Fibroblast of mammary gland (primary cell): ENCODE measurements at places on chromosomes 12 and 14.

- DNase-seq = no peak
Measured at GRCh38 chr14:104585966-104586697, 6.6 kb downstream of the C14orf180 start.

DNA sequence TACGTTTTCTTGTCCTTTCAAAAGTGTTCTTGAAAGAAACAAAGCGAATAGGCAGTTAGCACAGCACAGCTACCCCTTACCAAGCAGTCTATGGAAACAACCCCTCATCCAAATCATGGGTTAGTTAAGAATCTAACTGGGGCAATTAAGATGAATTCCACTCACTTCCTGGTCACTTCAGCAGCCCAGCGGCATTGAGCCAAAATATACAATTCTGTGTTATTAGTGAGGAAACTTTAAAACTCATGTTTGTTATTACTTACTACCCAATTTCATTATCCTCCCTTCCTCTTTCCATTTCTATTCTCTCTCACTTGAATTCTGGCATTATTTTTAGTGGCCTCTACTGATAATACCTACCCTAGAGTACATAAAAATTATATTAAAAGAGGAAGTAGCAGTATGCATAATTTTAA is 121.4 kb downstream of the PPHLN1 start:
- no peak for DNase-seq

DNA sequence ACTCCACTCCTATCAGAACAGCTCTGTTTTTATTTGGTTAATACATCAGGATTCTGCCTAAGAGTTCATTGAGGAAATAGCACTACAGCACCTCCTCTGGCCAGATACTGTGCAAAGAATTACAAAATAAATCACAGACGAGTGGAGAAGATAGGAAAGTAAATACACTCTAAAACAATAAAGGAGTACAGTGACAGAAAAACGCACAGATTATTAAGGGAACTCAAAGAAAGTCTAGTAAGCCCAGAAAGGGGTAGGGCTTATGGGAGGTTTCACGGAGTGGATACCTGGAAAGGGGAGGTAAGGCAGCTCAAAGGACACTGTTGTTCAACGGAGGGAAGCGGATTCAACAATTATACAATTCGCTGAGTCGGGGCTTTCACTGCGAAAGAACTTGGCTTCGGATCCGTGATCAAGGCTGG is 5.5 kb downstream of the OR10AD1 start:
- DNase-seq = peak; percentile 46

DNA sequence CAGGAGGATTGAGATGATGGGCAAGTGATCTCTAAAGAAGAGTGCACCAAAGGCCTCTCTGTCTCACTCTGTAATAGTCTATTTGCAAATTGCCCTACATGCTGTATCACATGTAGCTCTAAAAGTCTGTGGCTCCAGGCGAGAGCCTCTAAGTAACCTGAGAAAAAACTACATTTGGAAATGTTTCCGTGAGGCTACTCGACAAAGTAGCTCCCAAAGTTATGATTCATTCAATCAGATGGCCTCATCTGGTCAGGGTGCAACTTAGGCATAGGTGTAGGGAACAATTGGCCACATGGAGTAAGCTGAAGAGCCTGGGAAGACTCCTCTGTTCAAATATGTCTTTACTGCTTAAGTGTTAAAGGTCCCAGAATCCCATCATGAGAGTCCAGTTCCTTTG is 155.4 kb upstream of the PLEKHG7 start:
- DNase-seq = no peak

GRCh38 chr14:105049753-105050550 is 15.3 kb downstream of the GPR132 start:
- DNase-seq = no peak

- peak; percentile 83 for DNase-seq
Measured at GRCh38 chr12:14884458-14884878, 1.2 kb downstream of the MGP start.

- DNase-seq = peak; percentile 34
Measured at GRCh38 chr12:108308395-108309085, 30.6 kb downstream of the CMKLR1 start.

DNA sequence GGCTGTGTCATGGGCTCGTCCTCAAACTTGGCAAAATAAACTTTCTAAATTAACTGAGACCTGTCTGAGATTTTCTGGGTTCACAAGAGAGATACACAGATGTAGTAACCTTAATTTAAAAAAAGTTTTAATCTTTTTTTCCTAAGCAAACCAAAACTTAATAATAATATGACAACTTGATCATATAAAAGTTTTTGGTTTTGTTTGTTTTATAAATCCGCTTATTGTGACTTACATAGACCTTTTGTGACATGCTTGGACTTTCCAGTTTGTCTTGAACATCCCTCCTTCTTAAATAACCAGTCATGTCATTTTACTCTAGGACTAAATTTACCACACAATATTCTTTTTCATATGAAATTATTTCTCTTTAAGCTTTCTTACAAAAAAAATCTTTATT is 8.5 kb downstream of the RDH12 start:
- peak; percentile 23 for DNase-seq

- peak; percentile 16 for DNase-seq
Measured at GRCh38 chr14:84750763-84751554, 779.0 kb upstream of the FLRT2 start.

DNA sequence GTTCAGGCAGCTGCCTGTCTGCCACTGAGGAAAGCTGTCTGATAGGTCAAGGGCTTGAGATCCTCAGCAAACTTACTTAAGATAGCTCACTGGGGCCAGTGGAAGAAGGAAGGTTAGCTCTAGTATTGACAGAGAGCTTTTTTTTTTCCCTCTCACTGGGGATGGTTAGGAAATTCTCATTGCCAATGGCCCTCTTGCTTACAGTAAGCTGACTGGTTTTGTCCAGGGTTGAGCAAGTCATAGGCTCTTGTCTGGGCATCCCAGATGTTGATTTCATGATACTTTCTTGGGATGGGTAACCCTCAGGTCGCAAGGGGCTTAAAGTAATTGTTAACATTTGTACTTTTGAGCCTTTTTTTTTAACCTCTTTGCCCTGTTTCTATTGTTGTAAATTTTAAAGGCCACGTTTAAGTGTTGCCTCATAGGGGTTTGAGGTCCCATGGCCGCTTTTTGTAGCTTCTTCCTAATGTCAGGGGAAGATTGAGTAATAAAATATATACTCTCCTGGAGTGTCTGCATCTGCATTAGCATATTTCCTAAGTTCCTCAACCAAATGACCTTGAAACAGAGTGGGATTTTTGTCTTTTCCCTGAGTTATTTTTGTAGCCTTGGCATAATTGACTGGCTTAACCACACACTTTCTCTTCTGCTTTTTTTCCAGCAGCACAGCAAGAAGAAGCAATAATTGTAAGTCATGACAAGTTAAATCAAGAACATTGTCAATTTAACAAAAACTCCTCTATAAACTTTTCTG is 716.0 kb downstream of the LRFN5 start:
- DNase-seq = no peak

GRCh38 chr12:45732936-45733335 is 3.4 kb downstream of the ARID2 start:
- DNase-seq = no peak

DNA sequence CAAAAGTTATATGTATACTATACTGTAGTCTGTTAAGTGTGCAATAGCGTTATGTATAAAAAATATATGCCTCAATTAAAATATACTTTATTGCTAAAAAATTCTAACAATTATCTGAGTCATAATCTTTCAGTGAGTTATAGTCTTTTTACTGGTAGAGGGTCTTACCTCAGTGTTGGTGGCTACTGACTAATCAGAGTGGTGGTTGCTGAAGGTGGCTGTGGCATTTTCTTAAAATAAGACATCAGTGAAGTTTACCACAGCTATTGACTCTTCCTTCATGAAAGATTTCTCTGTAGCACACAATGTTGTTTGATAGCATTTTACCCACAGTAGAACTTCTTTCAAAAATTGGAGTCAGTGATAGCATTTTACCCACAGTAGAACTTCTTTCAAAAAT is 23.4 kb downstream of the POLR3B start:
- no peak for DNase-seq

GRCh38 chr14:88668448-88669116 is 105.7 kb downstream of the ZC3H14 start:
- no peak for DNase-seq

DNA sequence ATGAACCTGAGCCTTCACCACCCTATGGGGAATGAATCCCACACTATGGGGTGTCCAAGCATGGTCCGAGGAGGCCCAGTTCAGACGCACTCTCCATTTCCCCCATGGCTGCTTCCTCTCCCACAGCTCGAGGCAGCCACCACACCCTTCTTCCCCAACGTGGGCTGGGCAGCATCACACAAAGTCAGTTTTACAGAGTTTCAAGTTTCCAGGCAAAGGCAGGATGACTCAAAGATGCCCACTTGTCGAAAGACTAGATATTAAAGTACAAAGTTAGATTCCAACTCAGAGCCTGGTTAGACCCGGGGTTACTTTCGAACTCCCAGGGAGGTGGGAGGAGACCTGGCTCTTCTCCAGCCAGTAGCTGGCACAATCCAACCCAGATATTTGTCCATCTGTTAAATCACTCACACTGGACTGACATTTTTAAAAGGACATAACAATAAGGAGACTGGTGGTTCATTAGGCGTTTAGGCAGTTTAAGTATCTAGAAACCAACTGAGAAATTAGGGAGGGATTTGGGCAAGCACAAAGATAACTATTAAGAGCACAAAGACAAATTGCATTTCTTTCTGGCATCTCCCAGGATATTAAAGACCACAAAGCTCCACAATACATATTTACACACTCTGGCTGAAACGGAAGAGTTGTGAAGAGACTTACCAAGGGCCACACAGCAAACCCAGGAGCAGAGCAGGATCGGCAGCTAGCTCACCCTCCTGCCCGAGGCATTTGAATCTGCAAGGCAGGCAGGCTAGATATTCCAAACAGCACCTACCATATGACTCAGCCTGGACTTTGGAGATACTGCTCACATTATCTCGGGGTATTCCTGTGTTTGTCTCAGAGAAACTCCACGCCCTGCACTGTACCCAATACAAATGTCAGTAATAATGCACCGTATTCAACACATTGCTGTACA is 34.8 kb downstream of the TMCC3 start:
- DNase-seq = peak; percentile 69

DNA sequence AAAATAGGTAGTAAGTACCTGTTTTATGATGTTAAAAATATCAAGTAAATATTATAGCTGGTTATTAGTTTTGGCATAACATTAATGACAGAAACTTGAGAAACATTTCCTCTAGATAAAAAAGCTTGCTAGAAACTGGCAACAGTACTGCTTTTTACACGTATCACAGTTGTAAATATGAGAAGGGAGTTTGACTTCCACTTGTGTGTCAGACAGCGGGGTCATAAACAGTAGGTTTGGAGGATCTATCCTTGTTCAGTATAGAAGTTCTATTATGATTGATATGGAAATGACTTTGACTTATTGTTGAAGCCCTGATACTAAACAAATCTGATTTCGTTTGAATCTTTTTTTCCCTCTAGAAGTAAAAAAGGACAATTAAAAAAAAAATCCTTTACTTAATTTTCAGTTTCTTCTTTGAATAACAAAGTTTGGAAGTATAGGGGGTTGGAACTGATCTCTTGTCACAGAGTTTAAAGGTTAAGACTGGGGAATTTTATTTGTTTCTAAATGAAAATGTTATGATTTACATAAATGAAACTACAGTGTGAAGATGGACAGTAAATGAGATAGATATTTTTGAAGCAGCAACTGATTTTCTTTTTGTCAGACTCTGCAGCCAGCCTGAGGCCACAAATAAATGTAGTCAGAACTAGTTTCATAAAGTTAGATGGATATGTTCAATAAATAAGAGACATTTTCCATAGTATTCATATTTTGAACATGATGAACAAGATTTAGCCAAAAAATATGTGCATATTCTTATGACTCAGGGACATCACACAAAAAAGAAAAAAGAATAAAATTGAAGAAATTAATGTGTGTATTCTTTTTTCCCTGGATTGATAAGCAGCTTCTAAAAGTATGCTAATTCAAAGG is 50.1 kb downstream of the WNK1 start:
- DNase-seq = no peak

GRCh38 chr14:24971255-24971654 is 78.7 kb downstream of the STXBP6 start:
- DNase-seq = no peak
